ENCODE measurements at places on chromosomes 6 and 20.

- H3K27ac ChIP-seq, result no peak overlapping the region
- no peaks in the 10 kb centered on the region for H3K4me1 ChIP-seq
- H3K4me3 ChIP-seq, result no peak overlapping the region
- no peak for DNase-seq
- no peaks in the 10 kb centered on the region for H3K36me3 ChIP-seq
- no peaks in the 10 kb centered on the region for H3K27me3 ChIP-seq
These were observed 220.2 kb downstream of the FUT9 start for GRCh38 chr6:96235927-96236326.

- no peak overlapping the region for H3K27ac ChIP-seq
- H3K27me3 ChIP-seq, result no peaks in the 10 kb centered on the region
- no peaks in the 10 kb centered on the region for H3K36me3 ChIP-seq
- DNase-seq, result no peak
- no peaks in the 10 kb centered on the region for H3K4me1 ChIP-seq
- no peak overlapping the region for H3K4me3 ChIP-seq
These were observed 30.7 kb downstream of the CBLN4 start for GRCh38 chr20:55974491-55975202.

DNA sequence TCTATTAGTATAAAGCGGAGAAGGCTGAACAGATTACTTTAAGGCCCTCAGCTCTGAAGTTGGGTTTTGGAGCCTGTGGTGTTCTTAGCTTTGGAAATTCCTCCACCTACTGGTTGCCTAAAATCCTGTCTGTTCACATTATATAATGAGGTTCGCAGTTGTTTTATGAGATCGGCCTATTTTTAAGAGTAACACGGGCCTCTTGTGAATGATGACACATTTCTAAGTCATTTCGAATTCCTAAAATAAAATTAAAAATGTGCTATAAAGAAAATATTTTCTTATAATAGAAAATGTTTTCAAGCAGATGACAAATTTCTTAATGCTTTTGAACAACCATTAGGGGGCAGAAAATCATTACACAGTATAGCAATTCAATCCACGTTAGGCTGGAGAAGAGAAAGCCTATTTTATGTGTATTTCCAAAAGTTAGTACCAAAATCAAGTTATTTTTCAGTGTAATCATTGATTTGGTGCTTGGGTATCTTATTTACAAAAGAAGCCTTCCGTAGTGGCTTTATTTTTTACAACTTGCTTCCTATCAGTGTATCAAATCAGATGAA lies 15.8 kb upstream of the FAM8A1 start:
- no peaks in the 10 kb centered on the region for H3K27me3 ChIP-seq
- no peak overlapping the region for H3K27ac ChIP-seq
- no peak overlapping the region for H3K4me3 ChIP-seq
- peak; percentile 66 for DNase-seq
- no peaks in the 10 kb centered on the region for H3K36me3 ChIP-seq
- H3K4me1 ChIP-seq, result peaks cover 12% of the 10 kb centered on the region

DNA sequence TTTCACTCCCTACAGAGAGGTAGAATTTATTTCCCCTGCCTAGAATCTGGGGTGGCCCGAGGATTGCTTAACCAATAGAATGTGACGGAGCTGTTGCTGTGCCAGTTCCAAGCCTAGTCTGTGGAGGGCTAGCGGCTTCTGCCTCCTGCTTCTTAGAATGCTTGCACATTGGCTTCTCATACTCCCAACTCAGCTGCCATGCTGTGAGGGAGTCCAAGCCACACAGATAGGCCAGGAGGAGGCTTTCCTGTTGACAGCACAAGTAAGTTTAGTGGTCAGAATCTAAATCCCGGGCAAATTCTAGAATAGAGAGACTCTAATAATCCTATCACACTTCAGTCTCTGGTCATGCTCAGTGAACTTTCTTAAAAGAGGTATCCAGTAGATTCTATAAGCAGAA lies 57.5 kb upstream of the SNRPB2 start:
- no peak for DNase-seq
- H3K27ac ChIP-seq, result no peak overlapping the region
- no peaks in the 10 kb centered on the region for H3K27me3 ChIP-seq
- no peaks in the 10 kb centered on the region for H3K4me1 ChIP-seq

- no peaks in the 10 kb centered on the region for H3K4me1 ChIP-seq
- DNase-seq, result no peak
- no peaks in the 10 kb centered on the region for H3K36me3 ChIP-seq
- H3K27me3 ChIP-seq, result peaks cover 41% of the 10 kb centered on the region
- no peak overlapping the region for H3K4me3 ChIP-seq
These were observed 139.4 kb upstream of the GLP1R start for GRCh38 chr6:38909015-38909730.

DNA sequence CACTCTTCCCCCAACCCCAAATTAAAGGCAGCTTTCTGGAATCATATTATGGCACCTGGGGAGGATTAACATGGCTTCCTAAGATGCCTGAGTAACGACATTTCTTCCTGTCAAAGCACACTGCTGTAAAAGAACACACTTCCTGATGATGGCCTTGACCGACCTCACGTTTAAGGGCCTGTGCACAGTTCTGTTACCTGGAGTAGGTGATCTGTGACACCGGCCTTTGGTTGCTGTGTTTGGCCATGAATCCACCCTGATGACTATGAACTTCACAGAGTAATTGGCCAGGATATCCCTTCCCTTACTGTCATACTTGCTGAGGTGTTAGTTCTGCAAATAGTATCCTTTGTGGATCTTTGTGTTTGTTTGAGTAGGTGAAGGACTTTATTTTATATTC lies 45.8 kb downstream of the PLCB4 start:
- no peak overlapping the region for H3K4me3 ChIP-seq
- H3K4me1 ChIP-seq, result no peaks in the 10 kb centered on the region
- H3K27me3 ChIP-seq, result no peaks in the 10 kb centered on the region
- no peaks in the 10 kb centered on the region for H3K36me3 ChIP-seq
- DNase-seq, result no peak
- H3K27ac ChIP-seq, result no peak overlapping the region

Data from HCT116 (cell line).